ENCODE measurements at places on chromosomes 1 and 21.

DNA sequence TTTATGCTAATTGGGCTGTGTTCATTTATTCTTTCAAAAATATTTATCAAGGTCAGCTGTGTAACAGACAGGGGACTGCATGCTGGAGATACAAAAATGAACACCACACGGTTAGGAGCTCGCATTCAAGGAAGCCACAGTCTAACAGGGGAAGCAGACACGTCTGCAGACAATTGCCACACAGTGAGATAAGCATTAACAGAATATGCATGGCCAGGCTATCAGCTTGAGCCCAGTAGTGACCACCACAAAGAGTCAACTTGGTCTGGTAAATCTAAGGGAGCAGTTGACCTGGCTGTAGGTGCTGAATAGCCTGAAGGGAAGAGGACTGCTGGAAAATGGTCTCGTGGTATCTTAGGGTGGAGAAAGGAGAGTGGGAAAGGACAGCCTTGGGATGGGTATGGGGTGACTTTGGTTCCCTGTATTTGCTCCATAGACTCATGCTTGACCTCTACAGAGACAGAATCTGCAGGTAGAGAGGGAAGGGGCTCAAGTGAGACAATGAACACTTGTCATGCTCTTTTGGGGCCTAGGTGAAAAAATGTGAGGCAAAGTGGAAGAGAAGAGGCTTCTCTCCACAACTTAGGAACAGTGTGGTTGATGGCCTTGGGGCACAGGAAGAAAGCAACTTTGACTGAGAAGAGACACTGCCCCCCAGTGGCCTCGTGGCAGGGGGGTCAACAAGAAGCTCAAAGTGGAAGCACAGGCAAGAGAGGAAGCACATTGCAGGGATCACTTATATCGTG lies 7.6 kb upstream of the NPL start:
- peak; percentile 74 for DNase-seq

GRCh38 chr1:7046314-7046713 lies 261.1 kb downstream of the CAMTA1 start:
- no peak for DNase-seq

DNA sequence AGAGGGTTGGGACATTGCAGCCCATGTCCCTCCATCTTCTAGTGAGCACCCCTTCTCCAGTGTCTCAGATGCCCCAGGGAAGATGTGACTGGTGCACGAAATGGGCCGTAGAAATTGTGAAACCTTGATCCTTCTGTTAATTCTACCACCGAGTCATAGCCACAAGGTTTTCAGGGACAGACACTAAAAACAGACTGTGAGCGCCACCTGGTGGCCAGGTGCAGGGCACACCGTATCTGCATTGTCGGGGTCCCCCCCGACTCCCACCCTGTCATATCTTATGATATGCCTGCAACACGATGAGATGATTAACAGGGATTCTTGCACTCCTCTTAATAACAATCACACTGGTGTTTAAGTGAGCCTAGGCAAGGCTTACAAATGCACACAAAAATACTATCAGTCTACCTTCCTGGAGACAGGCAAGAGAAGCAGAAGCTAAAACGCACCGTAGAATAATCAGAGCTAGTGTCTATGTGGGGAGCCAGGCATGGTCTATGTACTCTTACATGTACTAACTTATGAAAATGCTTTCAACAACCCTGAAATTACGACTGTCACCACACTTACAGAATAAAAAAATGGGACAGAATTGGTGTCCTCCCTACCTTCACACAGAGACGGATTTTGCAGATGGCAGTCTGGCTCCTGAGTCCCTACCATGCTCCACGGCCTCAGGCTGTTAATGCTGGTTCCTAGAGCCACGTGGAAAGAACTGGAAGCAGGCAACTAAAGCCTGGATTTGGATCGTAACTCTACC lies 57.9 kb downstream of the FHAD1 start:
- DNase-seq, result peak; percentile 69

DNA sequence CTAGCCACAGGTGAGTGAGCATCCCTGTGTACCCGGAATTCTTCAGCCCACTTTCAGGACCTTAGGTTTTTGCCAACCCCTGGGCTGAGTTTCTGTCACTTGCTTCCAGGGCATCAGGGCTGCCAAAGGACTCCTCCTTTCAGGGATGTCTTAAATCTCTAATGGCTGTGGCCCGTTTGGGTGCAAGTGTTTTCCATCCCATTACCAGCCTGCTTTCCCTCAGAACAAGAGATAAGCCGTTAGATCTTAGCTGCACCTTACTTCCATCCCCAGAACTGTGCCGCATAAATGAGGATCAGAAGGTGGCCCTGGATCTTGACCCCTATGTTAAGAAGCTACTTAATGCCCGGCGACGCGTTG lies 652 bp downstream of the SNAPIN start:
- no peak for DNase-seq

DNA sequence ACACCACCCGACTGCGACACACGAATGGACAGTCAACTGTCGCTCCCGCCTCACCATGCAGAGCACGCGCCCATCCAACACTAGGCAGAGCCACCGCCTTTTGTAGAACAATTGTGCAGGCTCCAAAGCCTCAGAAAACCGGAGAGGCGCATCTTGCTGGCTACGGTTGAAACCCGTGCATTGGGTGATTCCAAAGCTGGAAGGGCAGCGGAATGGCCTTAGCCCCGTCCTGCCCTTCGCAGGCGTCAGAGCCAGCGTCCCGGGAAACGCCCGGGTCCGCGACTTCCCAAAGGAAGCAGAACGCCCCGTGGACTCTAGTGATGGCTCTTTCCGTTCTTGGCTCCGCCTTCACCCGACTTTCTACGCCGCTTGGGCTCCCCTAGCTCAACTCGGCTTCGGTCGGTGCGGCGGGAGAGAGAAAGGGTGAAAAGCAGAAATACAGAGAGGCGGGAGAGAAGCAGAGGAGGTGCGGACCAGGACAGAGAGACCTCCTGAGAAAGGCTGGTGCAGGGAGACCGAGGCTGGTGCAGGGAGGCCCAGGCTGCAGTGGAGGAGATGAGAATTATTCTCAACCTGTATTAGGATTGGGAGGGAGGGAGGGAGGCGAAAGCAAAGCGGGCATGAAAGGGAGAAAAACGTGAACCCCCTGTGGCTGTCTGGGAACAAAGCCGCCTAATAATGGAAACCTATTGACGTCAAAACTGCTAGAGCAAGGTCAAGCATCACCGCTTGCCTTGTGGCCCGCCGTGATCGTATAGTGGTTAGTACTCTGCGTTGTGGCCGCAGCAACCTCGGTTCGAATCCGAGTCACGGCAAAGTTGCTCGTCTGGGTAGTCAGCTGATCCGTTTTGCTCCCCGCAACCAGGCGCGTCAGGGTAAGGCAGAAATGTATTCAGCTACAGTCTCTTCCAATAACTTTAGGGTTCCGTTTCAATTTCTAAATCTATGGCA lies 99.5 kb downstream of the PRKAB2 start:
- no peak for DNase-seq

GRCh38 chr1:7371926-7372325 lies 399.2 kb upstream of the VAMP3 start:
- no peak for DNase-seq

DNA sequence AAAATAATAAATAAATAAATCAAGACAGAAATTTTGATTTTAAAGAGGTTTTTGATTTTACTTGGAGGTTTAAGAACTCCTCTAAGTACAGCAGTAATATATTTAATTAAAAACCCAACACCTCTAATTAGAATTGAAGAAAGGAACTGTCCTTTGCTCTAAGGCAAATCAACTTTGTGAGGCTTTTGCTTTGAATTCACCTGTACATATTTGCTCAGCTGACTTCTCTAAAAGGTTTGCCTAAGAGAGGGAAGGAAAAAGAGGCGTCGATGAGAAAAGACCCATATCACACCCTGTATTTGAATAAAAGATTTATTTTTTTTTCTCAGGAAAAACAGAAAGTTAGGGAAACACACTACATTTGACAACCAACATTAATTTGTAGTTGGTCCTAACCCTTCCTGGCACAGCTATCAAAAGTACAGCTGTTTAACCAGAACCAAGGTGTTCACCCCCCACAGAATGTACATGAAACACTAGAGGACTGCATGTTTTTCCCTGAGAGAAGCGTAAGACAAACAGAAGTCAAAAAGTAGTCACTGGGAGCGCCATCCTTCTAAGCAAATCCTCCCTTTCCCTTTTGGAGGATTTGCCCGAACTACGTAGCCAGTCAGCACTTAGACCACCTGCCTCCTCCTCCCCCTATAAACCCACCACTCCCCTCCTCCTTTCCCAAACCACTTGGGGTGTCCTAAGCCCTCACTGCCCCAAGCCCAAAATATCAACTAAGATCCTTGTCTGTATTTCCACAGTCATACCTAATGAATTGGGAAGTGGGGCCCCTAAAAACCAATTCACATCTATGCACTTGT lies 4.9 kb downstream of the MCL1 start:
- no peak for DNase-seq

DNA sequence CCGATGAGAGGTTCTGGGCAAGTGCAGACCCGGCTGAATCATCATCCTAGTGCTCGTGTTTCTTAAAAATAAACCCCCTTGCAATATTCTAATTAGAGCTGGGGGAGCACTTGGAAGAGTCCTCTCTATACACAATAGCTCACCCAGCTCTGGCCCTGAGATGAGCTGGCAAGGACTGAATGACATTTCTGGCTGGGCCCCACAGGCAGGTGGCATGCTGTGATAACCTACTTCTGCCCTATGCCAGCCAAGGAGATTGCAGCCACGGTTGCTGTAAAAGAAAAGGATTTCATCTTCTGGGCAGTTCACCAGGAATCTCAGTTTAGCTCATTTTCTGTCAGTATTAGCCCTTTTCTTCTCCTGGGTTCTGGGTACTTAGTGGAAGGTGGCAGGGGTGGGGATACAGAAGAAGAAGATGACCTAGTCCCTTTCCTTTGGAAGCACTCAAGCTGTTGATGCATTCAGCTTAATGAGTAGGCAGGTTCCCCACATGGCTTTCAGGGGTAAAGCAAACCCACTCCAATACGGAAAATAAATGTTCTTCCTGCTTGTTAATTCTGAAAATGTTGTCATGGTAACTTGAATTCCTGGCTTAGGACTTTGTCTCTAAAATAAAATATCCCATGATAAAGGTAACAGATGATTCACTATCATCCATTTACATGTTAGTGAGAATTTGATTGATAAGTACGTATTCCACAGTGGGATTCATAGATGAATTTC lies 32.2 kb downstream of the VASH2 start:
- no peak for DNase-seq

- no peak for DNase-seq
Measured at GRCh38 chr1:230594214-230594773, 48.0 kb upstream of the COG2 start.

DNA sequence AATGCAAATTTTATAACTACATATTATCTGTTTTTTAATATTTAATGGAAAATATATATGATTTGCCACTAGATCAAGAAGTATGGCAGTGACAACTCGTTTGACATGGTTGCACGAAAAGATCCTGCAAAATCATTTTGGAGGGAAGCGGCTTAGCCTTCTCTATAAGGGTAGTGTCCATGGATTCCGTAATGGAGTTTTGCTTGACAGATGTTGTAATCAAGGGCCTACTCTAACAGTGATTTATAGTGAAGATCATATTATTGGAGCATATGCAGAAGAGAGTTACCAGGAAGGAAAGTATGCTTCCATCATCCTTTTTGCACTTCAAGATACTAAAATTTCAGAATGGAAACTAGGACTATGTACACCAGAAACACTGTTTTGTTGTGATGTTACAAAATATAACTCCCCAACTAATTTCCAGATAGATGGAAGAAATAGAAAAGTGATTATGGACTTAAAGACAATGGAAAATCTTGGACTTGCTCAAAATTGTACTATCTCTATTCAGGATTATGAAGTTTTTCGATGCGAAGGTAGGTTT lies 556 bp downstream of the IFI44 start:
- no peak for DNase-seq

GRCh38 chr1:76799700-76800099 lies 67.6 kb upstream of the ST6GALNAC5 start:
- DNase-seq, result no peak

GRCh38 chr1:44566281-44567046 lies 107.8 kb downstream of the TMEM53 start:
- no peak for DNase-seq

DNA sequence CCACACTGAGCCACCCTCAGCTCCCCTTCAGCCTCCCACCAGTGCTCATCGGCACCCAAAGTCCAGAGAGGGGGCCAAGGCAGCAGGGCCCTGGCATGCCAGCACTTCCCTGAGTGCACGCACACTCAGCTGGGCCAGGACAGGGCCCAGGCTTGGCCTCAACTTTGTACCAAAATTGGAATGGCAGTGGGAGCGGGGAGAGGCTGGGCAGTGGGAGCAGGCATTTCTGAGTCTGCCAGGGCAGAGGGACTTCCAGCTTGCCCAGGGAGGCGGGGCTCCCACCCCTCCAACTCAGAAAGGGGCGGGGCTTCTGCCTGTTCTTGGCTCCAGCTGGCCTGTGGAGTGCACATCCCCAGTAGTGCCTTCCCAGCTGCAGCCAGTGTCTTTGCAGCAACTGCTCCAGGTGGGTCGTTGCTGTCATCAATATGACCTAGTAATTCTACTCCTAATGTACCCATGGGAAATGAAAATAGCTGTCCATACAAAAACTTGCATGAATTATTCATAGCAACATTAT lies 10.3 kb upstream of the SNX7 start:
- DNase-seq, result no peak

GRCh38 chr1:174968750-174969244 lies 30.9 kb upstream of the CACYBP start:
- no peak for DNase-seq

DNA sequence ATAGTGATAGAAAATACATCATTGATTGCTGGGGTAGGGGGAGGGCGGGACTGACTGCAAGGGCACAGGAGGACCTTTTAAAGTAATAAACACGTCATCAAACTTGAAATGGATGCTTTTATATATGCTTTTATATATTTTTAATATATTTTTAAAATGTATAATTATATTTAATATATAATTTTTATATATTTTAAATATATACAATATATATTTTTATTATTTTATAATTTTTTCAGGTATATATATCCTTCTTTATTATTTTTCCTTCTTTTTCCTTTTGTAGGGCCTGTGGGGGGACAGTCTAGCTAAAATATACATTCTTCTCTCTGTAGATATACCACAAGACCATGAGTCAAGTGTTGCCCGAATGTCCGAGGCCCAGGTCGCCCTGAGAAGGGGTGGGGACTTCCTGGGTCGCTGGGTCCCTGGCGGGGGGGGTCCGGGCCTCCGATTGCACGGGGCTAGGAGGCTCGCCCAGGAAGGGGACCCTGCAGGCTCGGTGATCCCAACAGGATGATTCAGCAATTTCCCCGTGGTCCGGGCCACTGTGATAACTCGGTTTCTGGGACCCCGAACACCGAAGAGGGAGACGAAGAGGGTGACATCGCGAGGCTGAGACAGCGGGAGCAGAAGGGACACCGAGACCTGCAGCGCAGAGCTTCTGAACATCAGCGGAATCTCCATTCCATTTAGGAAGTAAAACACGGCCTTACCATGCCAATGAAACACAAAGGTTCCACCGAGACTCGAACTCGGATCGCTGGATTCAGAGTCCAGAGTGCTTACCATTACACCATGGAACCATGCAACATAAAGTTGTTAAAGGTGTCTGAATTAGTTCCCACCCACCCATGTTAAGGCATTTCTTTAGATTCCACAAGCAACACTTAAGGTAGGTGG lies 112.5 kb upstream of the NBPF11 start:
- no peak for DNase-seq

GRCh38 chr1:41884256-41885230 lies 34.2 kb downstream of the HIVEP3 start:
- no peak for DNase-seq

GRCh38 chr1:53325326-53326087 lies 2.4 kb downstream of the LRP8 start:
- DNase-seq, result no peak

GRCh38 chr21:15183813-15184257 lies 119.0 kb upstream of the NRIP1 start:
- no peak for DNase-seq

Measured in Caco-2 (cell line).